ENCODE measurements at places on chromosomes 5 and 9.

- no peak for DNase-seq
Observed at GRCh38 chr9:6959270-6960000, 201.7 kb downstream of the KDM4C start.

DNA sequence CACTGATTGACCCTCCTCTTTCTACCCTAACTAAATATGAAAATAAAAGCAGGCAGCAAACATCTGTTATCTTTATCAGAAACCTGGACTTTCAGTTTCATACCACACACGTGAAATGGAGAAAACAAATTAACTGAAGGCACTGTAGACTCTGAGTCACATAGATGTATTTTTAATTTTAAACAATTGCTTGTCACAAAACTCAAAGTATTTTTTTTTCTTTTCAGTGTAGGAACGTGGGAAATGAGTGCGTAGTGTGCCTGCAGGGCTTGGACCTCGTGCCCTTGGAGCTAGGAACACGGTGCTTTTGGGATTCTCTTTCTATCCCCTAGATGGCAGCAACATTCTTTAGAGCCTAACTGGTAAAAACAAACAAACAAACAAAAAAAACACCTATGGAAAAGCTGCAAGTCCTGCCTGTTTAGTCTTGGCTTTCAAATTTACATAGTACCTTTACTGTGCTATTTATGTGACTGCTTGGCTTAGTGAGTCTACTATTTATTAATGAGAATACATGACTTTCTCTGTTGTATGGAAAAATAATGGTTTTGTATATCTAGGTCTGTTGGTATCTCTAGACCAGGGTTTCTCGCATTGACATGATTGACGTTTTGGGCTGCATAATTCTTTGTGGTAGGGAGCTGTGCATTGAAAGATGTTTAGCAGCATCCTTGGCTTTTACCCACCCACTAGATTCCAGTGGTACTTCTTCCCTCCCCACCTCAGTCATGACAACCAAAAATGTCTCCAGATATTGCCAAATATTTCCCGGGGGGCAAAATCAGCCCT, 16.8 kb upstream of the ACTBL2 start:
- DNase-seq = peak; percentile 56

DNA sequence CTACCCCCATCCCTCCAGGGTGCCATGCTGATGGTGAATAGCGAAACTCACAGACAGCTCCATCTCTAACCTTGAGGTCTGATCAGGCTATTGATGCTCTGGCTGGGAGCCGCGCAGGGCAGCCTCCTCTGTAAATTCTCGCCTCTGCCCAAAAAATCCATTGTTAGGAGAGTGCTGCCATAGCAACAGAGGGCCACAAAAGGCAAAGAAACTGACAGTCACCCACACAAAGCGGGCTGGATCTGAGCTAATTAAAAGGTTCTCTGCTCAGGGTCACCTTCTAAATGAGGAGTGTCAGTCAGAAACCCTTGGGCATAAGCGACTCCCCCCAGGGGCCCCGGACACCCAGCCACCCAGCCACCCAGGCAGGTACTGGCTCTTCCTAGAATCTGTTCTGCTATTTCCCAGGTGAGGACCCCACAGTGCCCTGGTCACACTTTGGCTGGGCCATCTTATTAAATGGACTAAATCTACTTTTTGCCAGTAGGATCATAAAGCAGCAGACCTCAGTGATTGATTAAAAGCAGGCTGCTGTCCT, 126.7 kb downstream of the MED10 start:
- DNase-seq = peak; percentile 80

DNA sequence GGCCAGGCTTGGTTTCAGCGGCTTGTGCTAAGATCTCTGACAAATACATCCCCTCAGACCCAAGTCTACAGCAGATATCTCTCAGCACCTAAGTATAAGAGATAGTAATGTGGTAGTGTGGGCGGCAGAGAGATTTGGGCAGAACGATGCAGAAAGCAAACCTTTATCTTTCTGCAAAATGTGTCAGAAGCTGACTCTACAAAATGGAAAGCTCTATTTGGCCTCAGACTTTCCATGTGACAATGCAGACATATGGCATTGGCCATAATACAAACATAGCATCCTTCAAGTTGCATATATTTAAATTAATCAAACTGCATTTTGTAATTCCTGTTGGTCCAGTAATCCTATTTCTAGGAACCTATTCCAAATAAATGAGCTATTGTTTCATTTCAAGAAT, 102.5 kb upstream of the RAI14 start:
- no peak for DNase-seq

DNA sequence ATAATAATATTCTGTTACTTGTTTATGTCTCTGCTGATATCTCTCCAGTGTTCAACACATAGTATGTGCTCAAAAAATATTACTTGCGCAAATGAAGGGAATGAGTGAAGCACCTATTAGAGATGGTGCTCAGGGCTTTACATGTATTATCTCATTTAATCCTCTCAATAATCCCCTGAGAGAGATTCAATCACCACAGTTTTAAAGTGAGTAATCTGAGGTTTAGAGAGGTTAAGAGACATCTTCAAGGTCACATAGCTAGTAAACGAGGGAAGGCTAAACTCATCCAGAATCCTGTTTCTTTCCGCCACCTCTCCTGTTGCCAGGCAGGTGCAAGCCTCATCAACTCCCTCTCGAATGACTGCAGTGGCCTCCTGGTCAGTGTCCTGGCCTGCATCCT, 82.0 kb downstream of the UGCG start:
- no peak for DNase-seq

GRCh38 chr5:134099939-134100282, 14.6 kb upstream of the TCF7 start:
- DNase-seq = no peak
